Cardiac muscle cell (in vitro differentiated cells and primary cell): ENCODE measurements at places on chromosomes 1 and 21. TPM values are rescaled to one million over a fixed set of nuclear protein-coding genes. Genes with fewer than 3 reads are reported as not detected.

DNA sequence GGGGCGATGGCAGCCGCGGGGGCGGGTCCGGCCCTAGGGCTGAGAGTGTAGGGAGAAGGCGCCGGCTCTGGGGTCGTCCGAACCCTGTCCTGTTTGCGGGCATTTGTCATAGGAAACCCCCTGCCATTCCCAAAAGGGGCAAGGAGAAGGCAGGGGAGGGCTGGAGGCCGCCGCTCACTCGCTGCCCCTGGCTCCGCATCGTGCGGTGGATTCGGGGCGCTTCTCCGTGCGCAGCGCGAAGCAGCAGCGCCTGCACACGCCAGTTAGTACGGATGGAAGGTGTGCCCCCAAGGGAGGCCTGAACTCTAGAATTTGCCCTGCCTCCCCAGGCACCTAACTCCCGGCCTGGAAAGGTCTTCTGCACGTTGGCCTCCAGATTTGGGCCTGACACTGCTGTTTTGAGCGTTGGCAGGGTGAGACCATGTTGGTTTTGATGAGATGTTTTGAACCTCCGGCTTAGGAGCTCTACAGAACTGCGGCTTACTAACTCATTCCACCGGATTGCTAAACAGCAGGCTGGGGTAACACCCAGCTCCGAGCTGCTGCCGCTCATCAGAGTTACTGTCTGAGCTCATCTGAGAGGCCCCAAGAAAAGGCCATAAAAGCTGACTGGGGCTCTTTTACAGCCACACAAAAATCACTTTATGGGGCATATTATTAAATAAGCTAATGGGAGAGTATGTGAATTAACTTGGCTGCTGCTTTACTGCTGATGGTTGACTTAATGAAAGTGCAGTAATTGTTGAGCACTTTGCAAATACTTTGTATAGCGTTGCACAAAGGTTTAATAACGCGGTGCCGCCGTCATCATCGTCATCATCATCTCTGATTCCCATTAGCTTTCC lies 987 bp downstream of the GPR137B start:
- H3K4me3 ChIP-seq: peak overlapping the region; percentile 68
- no peaks in the 10 kb centered on the region for H3K36me3 ChIP-seq
- H3K27ac ChIP-seq: no peak overlapping the region
- peak; percentile 72 for DNase-seq
- peaks cover 76% of the 10 kb centered on the region for H3K27me3 ChIP-seq
- H3K4me1 ChIP-seq: no peaks in the 10 kb centered on the region

DNA sequence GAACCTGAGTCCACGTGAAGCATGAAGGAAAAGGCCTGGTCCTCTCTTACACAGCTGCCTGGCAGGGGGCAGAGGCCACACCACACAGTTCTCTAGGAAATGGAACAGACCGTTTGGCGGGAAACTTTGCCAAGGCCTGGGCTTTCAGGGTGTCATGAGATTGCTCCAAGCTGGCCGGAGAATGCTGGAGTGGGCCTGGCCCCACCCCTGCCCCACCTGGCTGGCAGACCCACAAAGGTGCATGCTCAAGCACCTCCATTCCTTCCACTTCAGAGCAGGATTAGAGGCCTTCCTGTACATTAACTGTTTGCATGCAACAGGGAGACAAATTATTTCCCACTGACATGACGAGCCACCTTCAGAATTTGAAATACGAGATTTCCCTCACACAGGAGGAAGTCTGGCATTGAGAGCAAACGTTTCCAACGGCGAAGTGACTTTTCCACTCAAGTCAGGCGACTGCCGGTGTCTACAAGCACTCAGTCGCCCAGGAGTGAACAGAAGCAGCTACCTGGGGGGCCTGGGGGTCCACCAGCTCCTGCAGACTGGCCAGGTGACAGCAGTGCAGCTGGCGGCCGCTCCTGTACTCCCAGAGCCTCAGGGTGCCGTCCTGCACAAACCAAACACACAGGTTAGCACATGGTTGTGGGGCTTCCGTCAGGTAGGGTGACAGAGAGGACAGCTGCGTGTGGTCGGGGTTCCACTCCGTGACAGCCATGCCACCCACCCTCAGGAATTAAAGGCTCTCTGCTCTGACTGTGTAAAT lies 24.0 kb downstream of the WDR4 start:
- no peaks in the 10 kb centered on the region for H3K4me1 ChIP-seq
- DNase-seq: no peak
- no peak overlapping the region for H3K4me3 ChIP-seq
- H3K36me3 ChIP-seq: peaks cover 25% of the 10 kb centered on the region

DNA sequence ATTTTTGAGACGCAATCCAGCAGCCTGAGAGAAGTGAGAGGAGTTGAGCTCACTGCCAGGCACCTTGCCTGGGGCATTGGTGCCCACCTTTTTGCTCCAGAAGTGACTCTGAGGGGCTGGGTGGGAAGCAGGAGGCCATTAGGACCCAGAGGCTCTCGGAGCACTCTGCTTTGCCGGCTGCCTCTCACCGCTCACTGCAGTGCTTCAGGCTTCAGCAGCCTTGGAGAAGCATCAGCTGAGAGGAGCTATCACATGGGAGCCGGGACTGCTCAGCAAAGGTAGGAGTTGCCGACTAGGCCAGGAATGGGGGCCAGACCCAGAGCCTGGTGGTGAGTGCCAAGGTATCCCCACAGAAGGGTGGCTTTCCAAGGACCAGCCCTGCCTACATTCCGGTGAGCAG lies at the start of gene GPR61:
Gene GPR61, plus strand, starts transcription at position 197 of the 400 bp plus-strand sequence. CDS start 3,151 bp downstream, outside the sequence.
- no peaks in the 10 kb centered on the region for H3K27me3 ChIP-seq
- no peak within 1 kb of the TSS for H3K4me3 ChIP-seq
- peak; percentile 43 for DNase-seq
- H3K27ac ChIP-seq: no peak within 1 kb of the TSS
- no peaks in the 10 kb centered on the region for H3K36me3 ChIP-seq

GRCh38 chr1:42737257-42737656 lies 2.8 kb downstream of the CLDN19 start:
- no peak overlapping the region for H3K4me3 ChIP-seq
- H3K27me3 ChIP-seq: no peaks in the 10 kb centered on the region
- no peak overlapping the region for H3K27ac ChIP-seq
- peaks cover 14% of the 10 kb centered on the region for H3K4me1 ChIP-seq

- no peaks in the 10 kb centered on the region for H3K36me3 ChIP-seq
- H3K27me3 ChIP-seq: no peaks in the 10 kb centered on the region
Observed at GRCh38 chr1:115669886-115670285, 28.1 kb downstream of the VANGL1 start.

The FAM131C gene
- 10.4 and 21.3 TPM in 2 replicates for polyA plus RNA-seq

The TMPRSS3 gene
- not detected in 2 replicates for polyA plus RNA-seq
